ENCODE measurements at places on chromosomes 2 and 18.

- DNase-seq, result no peak
These were observed 77.3 kb downstream of the LONRF2 start for GRCh38 chr2:100244881-100245605.

DNA sequence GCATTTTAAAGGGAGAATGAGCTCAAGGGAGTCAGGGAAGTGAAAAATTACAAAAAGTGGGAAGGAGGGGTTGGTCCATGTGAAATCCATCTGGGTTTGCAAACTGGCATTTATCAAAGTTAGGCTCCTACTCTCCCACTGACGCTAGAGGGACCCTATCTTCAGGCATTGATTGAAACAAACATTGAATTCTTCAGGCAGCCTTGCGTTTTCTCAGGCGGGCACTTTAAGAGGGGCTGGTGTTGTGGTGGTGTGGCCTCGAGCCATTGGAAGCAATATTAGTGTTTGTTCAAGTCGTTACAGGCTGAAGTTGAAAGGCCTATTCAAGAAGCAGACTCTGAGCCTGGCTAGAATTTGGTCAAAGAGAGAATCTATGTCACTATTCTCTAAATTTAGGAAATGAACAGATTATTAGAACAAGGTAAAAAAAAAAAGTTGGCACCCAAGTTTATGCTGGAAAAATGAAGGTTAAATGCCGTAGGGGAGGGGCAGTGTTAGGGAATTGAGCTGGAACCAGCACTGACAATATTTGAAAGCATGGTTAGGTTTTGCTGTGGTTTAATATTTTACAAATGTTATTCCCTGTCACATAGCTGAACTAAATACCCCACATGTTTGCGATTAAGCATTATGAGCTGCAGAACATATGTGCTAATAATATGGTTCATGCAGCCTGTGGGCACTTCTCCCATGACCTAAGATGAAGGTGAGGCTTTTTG lies 36.8 kb downstream of the STON1 start:
- DNase-seq, result no peak

DNA sequence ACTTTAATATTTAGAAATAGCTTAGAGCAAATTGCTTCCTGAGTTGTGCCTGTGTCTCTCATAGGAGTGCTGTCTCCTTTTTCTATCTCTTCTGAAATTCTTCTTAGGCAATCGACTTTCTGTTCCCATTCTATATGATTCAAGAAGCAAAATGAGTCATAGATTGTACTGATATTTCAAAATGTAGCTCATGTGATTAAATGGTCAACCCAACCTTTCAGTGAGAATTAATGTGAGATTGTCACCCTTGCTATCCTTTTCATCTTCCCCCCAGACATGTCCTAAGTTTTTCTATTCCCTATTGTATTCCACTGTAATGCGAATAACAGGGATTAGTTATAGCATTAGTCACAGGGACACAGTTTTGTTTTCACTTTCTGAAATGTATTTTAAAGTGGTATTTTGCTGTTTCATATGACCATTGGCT lies 413.6 kb downstream of the THSD7B start:
- no peak for DNase-seq

GRCh38 chr18:52523566-52523965 lies 183.6 kb downstream of the DCC start:
- DNase-seq, result no peak

DNA sequence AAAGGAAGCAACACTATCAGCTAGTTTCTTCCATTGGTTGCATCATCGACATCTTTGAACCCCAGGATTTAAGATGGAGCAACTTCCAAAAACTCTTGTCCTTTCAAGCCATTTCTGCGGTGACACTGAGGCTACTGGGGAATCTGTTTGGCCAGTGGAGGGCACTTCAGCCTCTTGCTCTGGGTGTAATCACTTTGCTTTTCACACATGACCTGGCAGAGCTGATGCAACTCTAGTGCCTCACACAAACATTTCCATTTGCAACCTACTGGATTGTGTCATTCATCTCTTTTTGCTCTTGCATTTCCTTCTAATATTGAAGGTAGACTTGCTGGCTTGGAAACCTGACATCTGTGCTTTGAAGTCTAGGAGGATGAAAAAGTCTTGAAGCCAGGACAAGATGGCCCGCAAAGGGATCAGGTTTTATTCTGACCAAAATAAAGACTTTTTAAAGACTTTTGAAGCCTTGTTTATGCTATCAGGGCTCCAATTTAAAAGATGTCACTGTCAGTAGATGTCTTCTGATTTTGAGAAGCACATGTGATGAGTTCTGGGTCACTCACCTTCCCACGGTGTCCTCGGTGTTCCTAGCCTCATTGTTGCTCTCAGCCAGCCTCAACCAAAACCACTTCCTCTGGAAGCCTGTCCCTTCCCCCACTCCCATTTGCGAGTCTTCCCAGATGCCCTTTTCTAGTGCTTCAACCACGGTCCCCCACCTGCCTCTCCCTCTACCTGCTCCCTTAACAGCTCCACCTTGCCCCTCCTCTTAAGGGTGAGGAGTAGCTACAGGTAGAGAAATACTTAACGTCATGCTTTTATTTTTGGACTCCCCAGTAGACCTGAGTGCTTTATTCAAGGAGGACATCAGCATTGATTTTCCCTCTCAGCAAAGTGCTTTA lies 69.7 kb upstream of the KCNE4 start:
- DNase-seq, result peak; percentile 59

DNA sequence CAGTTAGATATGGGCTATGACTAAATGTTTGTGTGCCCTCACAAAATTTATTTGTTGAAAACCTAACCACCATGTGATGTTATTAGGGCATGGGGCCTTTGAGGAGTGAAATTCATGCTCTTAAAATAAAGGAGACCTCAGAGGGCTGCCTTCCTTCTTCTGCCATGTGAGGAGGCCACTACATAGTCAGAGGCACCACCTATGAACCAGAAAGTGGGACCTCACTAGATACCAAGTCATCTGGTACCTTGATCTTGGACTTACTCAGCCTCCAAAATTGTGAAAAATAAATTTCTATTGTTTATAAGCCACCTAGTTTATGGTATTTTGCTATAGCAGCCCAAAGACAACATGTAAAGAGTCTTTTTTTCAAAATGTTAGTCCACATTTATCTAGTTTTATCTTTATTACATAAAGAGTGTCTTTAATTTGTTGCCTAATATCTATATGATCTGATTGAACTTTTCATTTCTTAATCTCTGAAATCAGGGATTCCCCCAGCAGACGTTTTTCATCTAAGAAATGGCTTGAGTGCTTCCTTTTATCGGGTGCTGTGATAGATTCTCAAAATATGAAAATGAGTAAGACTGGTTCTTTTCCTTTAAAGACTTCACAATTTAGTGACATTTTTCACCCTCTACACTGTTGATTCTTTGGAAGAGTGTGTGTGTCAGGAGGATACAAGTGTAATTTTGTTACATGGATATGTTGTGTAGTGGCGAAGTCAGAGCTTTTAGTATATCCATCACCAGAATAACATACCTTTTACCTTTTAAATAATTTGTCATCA lies 34.2 kb downstream of the PMS1 start:
- DNase-seq, result no peak

GRCh38 chr2:157933160-157933920 lies 57.2 kb upstream of the ACVR1 start:
- no peak for DNase-seq

DNA sequence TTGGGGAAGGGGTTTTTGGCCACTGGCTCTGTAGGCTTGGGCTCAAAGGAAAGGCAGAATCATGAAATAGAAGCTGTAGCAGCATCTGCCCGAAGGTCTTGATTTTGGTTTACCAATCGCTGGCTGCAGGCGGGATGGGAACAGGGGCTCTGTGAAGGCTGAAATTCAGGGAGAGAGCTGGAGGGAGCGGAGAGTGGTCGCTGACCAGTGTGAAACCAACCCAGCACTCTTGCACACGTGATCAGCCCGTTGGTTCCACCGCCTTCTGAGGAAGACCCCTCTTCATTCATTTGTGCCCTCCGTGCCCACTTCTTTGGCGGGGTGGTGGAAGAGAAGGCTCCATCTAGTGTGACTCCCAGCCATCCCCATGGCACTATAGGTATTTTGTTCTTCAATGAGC lies 82.6 kb downstream of the KLHL29 start:
- DNase-seq, result no peak

GRCh38 chr18:10432781-10433180 lies 21.7 kb upstream of the APCDD1 start:
- no peak for DNase-seq

DNA sequence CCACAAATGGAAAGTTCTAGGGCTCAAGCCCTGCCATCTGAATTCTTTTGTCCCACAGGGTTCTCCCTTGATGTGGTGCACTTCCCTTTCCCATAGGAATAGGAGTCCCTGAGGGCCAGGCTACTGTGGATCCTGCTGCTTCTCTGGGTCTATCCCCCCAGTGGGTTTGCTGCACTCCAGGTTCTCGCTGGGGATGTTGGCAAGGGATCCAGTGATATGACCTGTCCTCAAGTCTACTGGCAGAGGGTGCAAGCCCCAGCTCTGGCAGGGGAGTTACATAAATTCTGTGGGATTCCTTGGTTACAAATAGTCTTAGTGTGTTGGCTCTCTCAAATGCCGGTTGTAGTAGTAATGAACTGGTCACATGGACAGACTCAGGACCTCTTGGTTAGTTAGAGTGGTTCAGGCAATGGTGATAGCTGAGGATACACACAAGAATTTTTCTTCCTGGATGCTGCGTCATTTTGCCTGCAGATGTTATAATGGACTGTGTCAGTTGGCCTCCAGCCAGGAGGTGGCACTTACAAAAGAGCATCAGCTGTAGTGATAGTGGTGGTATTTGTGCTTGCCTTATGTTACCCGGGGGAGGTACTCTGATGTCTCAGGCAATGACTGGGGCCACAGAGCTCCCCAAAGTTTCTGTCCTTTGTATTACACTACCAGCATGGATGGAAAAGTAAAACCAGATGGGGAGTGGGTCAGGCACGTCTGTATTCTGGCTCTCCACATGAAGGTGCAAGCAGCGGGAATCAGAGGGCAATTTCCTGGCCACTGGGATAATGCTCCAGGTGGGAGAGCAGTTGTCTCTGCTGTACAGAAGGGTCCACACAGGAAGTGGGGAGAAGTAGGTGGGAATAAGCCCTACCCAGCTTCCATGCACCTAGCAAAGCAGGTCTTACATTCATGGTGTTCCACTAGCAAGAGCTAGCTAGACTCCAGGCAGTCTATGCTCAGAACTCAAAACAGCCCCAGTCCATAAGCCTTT lies 267.9 kb downstream of the SOX11 start:
- DNase-seq, result no peak

DNA sequence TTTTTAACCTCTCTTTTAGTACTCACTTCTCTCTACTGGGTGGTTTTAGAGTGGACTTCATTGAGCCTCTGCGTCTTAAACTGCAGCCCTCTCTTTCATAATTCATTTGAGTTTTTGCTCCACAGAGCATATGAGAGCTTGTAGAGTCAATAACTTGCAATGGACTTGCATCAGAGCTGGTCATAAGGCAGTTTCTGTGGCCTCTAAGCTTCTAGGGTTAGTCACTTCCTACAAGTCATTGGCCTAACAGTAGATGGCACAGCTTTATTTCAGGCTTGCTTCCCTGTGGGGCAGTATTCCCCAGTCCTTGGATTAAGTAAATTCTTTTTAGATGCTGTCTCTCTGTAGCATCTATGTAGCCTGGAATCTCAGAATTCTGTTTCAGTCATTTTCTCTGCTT lies 1435.7 kb downstream of the LRP1B start:
- no peak for DNase-seq

- peak; percentile 40 for DNase-seq
These were observed 26.0 kb upstream of the IL37 start for GRCh38 chr2:112884869-112885505.

- DNase-seq, result no peak
These were observed 166.0 kb downstream of the SEPTIN10 start for GRCh38 chr2:109447776-109448175.

DNA sequence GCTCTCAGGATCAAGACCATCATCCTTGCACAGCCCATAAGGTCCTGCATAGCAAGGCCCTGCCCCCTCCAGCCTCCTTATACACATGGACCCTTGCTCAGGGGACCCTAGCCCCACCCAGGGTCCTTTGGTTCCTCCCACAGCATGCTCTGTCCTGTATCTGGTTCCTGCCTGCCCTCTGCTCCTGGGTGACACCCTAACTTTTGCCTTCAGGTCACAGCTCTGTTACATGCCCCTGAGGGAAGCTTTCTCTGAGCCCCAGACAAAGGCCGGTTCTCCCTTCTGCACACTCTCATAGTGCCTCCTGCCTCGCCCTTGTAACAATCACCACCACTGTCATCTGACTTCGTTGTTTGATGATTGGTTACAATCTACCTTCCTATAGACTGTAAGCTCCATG lies 204.8 kb downstream of the SMAD2 start:
- DNase-seq, result no peak

- peak; percentile 10 for DNase-seq
These were observed 34.2 kb downstream of the CHRNA1 start for GRCh38 chr2:174729797-174730697.

All from NCI-H774 (cell line).